ENCODE measurements at places on chromosomes 1 and 21.

DNA sequence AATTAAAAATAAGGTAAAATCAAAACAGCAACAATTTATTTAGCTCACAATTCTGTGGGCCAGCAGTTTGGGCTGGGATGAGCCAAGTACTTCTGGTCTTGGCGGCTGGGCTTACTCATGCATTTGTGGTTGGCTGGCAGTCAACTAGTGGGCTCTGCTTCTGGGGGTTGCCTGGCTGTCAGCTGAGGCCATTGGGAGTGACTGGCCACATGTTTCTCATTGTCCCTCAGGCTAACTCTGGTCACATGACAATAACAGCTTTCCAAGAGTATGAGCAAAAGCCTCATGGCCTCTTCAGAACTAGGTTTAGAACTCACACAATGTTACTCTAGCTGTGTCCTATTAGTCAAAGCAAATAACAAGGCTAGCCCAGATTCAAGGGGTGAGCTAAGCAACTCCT lies 15.6 kb upstream of the CHIA start:
- DNase-seq, result peak; percentile 77

DNA sequence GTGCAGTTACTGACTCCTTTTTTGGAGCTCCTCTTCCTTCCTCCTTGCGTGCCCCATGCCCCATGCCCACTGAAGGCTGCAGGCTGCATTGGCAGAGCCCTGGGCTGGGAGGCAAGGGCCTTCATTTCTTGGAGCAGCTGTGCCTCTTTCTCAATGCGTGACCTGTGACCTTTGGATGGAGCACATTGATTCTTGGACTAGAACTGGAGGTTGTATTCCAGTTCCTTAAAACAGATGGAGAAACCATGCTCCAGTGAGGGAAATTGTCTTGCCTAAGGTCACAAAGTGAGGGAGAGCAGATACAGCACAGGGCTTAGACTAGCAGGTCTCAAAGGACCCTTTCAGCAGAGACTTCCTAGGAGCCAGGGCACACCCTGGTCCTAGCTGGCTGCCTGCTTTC lies 9.0 kb downstream of the TMEM269 start:
- DNase-seq, result no peak

GRCh38 chr1:11729498-11730428 lies 6.2 kb upstream of the AGTRAP start:
- DNase-seq, result no peak

GRCh38 chr1:76371941-76372340 lies 297.4 kb downstream of the ST6GALNAC3 start:
- DNase-seq, result no peak

DNA sequence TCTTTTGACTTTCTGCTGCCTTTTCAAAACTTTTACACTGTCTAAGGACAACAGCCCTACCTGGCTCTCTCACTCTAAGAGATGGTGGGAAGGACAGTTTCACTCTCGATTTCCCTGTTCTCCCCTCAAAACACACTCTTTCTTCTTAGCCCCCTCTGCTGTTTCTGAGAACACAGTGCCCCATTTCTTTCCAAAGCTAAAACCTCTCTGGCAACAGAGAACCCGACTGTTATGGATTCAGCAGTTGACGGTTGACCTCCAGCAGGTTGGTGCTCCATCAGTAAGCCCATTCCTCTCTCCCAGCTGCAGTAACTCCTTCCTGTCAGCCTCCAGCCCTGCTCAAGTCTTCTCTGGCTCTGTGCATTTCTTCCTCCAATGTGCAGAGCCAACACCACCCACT lies 88.2 kb upstream of the ABCD3 start:
- DNase-seq, result no peak

GRCh38 chr1:33298623-33299277 lies 22.1 kb downstream of the A3GALT2 start:
- DNase-seq, result no peak

DNA sequence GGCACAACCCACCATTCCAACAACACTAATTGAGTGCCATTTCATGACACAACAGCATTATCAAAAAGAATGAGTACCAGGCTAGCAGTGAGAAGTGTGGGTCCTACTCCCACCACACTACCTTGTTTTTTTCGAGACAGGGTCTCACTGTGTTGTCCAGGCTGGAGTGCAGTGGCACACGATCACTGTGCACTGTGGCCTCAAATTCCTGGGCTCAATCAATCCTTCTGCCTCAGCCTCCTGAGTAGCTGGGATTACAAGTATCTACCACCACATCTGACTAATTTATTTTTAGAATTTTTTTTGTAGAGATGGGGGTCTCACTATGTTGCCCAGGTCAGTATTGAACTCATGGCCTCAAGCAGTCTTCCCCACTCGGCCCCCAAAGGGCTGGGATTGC lies 30.7 kb downstream of the CD247 start:
- DNase-seq, result no peak

GRCh38 chr1:90826834-90827233 lies 109.7 kb upstream of the BARHL2 start:
- DNase-seq, result no peak

DNA sequence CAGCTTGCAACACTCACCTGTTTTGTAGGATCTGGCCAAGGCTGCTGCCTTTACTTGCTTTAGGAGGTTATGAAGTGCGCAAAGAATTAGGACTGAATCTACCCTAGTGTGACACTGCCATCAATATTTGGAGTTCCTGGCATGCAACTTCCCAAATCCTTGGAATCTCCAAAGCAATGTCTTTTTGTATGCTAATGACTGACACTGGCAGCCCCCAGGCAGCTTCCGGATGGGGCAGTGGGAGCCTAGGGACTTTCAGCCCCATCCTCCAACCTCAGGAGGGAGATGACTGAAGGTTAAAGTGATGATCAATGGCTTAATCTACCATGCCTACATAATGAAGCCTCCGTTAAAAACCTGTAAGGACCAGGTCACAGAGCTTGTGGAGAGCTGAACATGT lies 5.5 kb downstream of the RCC2 start:
- no peak for DNase-seq

DNA sequence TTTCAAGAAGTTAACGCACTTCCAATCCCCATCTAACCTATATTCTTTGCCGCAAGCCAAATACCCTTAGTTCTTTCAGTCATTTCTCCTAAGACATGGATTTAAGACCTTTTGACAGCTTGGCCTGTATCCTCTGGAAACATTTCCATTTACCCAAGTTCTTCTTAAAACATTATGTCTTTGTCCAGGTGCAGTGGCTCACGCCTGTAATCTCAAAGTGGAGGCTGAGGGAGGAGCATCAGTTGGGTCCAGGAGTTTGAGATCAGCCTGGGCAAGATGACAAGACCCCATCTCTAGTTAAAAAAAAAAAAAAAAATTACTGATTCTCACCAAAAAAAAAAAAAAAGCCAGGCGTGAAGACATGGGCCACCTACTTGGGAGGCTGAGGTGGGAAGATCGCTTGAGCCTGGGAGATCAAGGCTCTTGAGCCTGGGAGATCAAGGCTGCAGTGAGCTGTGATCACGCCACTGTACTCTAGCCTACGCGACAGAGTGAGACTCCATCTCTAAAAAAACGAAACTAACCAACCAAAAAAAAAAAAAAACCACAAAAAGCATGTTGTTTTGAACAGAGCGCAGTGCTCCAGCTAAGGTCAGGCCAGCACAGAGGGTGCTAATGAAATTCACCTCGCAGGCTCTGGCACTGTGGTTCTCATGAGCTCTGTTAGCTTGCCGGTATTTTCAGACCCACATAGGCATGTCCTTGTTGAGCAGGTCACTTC lies 36.0 kb downstream of the NUAK2 start:
- no peak for DNase-seq

- DNase-seq, result no peak
These were observed 237.3 kb downstream of the S1PR1 start for GRCh38 chr1:101474039-101474665.

DNA sequence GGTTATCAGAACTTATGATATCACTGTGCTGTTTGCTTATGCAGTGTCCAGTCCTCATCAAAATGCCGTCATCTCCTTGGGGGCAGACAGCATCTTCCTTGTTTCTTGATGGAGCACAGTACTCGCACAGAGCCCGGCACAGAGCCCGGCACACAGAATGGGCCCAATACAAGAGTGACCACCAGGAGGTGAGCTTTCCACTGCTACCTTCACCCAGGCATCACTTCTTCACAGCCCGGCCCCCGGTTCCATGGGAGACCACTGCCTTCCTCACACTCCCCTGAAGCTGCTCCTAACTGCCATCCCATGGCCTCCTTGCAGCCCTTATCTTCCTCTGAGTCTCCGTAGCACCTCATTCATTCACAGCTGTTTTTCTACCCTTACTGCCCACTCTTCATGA lies 94.0 kb downstream of the TNR start:
- no peak for DNase-seq

DNA sequence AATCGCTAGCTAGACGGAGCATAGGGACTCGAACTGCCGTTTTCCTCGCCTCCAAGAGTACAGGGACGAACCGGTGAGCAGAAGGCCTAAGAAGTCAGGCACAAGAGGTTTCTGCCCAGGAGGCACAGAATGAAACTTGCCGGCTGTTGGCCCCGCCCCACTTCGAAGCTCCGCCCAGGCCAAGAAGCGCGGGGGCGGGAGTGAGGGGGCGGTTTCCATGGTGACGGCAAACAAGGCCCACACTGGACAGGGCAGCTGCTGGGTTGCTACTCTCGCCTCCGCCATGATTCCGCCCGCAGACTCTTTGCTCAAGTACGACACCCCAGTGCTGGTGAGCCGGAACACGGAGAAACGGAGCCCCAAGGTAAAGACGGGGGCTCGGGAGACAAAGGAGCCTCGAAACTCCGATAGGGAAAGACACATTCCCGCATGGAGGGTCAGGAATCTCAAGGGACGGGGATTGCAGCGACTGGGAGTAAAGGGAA lies at the start of gene DNALI1:
TSS of gene DNALI1 (plus strand) at position 229 of the 485 bp plus-strand sequence. CDS start at position 284, 55 bp downstream.
- peak; percentile 44 for DNase-seq

GRCh38 chr1:47866601-47867437 lies 130.4 kb downstream of the TRABD2B start:
- no peak for DNase-seq

- DNase-seq, result peak; percentile 83
These were observed 237.6 kb downstream of the MRPL39 start for GRCh38 chr21:25369524-25370300.

DNA sequence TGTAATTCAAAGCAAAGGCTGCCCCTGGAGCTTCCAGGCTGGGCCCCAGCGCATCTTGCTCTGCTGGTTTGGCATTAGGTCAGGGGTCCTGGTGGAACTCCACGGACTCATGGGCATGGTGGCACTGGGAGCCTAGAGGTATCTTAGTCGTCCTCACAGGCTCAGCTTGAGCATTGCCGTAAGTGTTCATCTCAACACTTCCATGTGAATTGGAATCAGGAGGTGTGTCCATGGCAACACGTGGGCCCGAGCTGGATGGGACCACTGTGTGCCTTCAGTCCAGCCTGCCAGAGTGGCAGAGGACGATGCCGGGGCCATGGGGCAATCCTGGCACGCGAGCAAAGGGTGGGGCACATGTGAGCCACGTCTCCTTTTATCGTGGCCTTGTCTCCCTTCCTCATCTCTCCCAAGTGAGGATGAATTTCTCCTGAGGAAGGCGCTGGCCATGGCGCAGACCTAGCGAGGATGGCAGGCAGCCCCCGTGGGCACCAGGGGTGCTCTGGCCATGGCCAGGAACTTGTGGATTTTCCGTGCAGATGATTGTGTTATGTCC lies 47.0 kb downstream of the AGPAT3 start:
- no peak for DNase-seq

GRCh38 chr1:157597959-157598667 lies at the start of gene FCRL4:
TSS of gene FCRL4 (minus strand) at chr1:157598085. CDS start at chr1:157597944, 141 bp downstream.
- no peak for DNase-seq

DNA sequence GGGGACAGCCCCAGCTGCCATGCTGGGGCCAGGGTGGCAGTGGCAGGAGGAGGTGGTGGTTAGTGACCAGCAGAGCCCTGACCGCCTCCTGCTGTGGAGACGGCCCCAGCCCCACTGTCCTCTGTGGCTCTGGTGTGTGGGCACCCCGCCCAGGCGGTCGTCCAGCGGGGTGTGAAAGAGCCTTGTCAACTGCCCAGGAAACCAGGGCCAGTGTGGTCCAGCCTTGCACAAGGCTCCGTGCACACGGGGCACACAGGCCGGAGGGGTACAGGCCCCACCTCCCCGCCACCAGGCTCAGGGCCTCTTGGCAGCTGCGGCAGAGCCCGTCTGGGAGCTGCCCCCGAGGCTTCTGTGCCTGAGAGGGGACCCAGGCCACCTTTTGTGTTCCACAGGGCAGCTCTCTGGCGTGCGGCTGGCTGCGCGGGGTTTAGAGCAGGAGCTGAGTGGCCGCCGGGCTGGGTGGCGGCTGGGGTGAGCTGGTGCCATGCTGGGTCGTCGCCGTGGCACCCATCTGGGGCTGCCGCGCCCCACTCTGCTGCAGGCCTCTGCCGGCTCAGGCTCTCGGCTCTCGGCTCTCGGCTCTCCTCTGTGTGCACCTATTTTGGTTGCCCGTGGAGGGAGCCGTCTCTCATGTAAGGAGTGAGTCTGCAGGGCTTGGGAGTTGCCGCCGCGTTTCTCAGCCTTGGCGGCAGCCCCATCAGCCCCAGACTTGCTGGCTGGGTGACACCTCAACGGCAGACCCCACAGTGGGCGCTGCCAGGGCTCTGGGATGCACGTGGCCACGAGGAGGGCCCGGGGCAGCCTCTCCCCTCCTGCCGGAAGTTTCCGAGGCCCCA lies 36.1 kb downstream of the SLX9 start:
- DNase-seq, result no peak
